ENCODE measurements at places on chromosomes 5 and 9.

DNA sequence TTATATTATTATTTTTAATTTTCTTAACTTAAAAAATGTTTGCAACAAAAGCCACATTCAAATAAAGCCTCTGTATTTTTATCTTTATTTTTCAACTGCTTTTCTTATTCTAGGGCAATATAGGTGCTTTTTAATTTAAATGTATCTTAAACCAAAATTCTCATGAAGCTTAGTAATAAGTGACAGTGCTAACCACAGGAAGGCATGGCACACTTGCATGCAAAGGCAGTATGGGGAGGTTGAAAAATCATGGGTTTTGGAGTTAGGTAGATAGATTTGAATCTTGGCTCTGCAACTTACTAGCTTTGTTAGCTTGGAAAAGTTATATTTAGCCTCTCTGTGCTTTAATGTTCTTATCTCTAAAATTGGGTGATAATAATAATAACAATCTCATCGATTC lies 458.0 kb downstream of the DMAC1 start:
- no peak for DNase-seq

DNA sequence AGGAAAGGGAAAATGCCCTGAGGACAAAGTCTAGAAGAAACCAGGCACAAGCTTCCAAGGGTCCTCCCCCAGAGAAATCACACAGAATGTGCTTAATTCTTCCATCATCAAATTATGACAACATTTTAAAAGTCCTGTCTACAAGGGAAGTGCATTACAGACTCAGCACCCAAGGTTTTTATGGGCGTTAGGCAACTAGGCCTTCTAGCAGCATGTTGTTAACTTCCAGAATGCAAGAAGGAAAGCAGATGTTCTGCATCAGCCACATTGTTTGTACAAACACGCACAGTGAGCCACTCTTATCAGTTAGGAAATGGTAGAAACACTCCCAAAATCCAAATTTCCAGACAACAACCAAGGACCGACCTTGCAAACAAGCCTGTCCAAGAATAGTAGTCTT lies 26.5 kb downstream of the SMC5 start:
- DNase-seq: no peak

DNA sequence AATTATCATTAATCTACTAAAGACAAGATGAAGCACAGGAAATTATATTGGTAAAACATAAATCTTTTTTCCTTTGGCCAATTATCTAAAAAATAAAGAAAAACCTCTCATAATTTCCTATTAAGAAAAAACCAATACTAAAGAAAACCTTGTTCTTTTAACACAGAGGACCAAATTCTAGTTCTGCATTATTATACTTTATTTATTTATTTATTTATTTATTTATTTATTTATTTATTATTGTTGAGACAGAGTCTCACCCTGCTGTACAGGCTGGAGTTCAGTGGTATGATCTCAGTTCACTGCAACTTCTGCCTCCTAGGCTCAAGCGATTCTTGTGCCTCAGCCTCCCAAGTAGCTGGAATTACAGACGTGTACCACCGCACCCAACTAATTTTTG lies 377.8 kb upstream of the ADAMTS16 start:
- no peak for DNase-seq

DNA sequence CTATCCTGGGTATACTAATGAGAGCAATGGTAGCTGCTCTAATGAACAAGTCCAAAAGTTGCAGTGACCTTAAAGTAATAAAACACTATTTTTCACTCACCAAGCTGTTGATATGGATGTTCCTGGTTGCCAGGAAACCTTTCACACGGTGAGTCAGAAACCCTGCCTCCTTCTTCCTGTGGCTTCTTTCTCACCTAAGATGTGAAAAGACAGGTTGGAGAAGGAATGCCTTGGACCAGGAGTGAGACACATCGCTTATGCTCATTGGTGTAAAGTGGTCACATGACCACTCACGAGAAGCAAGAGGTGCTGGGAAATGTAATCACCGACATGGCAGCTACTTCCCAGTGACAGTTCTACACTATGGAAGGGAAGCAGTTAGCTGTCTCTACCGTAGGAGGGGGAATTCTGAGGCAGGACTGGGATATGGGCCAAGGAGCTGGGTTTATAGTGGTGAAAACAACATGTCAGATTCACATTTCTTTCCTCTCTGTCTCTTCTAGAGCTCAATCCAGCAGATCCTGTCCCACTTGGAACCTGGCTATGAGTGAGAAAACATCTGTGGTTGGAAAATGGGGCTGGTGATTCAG lies 320.4 kb upstream of the KLF4 start:
- no peak for DNase-seq

DNA sequence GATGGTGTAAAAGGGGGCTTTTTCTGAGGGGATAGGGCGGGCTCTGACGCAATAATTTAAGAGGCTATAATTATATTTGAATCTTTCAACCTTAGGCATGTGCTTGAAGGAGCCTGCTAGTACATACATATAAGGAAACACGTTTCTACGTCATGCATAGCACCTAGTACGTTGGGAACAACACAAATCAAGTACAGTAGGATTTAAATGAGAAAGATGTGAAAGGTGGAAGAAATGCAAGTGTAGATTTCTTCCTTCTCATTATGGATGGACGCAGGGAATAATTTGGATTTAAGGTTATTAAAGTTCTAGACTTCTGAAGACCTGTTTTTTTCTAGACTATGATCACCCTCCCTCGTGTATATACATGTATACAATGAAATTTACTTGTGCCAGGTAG lies 927 bp upstream of the CDO1 start:
- no peak for DNase-seq

GRCh38 chr9:15755660-15756059 lies 202.8 kb downstream of the CCDC171 start:
- DNase-seq: no peak

- DNase-seq: no peak
These were observed 90.6 kb upstream of the ICE1 start for GRCh38 chr5:5331848-5332247.

All from left ventricle myocardium inferior (tissue), 1 donor.